CD4-positive, alpha-beta T cell treated with Interleukin-2 at 100 ng/mL for 4 hours (primary cell): ENCODE measurements at places on chromosomes 7 and 10.

DNA sequence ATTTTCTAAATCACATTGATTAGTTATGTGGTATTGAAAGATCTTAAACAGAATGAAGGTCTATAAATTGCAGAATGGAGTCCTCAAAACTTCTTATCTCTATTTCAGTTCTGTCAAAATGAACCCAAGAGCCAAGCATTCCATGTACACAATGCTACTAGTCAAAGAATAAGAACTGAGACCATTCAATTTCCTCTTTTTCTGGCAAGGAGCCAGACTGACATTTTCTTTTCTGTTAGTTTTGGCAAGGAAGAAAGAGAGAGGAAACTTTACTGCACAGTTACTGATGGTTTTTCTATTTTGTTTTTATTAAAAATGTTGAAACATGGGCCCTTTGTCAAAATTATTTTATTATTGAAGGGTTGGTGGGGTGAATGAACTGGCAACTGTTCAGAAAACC lies 181.8 kb upstream of the FERD3L start:
- no peak for DNase-seq

DNA sequence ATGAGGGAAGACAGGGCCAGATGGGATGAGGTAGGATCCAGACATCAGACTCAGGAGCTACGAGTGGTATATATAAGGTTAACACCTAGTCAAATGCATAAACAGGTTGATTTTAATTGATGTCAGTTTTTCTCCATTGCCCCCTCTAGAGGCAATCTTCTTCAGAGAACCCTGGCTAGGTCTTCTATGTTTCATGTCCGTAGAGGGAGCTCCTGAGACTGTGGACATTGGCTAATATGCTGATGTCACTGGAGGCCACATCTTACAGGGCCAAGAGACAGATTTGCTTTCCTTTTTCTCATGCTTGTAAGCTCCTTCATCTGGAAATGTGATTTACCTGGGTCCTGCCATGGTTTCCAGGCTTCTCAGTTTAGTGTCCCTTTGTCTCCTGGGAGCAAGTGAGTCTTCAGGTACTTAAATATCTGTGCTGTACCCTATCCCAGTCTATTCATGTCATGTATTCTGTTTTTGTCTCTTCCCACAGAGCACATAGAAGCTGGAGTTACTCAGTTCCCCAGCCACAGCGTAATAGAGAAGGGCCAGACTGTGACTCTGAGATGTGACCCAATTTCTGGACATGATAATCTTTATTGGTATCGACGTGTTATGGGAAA lies 161.6 kb upstream of the PRSS1 start:
- DNase-seq, result peak; percentile 45

- no peak for DNase-seq
These were observed 1.6 kb downstream of the C1GALT1 start for GRCh38 chr7:7183838-7184463.

- no peak for DNase-seq
These were observed 187.8 kb downstream of the MAD1L1 start for GRCh38 chr7:2044883-2045471.

DNA sequence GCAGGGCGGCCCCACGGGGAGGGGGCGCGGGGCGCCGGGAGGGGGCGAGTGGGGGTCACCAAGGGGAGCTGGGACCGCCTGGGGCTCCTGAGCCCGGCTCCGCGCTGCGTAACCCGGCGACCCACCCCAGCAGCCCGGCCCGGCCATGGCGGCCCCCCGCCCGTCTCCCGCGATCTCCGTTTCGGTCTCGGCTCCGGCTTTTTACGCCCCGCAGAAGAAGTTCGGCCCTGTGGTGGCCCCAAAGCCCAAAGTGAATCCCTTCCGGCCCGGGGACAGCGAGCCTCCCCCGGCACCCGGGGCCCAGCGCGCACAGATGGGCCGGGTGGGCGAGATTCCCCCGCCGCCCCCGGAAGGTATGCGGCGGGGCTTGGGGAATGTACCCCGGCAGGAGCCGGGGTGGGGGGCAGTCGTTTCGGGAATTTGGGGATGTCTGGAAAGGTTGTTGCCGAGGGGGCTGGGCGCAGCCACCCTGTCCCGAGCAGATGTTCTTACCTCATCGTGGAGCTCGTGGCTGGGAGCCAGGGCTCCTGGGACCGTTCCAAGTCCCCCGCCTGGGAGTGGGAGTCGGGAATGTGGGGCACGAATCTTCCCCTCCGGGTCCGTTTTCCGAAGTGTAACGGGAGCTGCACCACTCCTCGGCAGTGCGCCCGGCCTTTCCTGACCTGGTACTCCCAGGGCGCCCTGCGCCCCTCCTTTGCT lies 431 bp downstream of the ZYX start:
- no peak for DNase-seq

DNA sequence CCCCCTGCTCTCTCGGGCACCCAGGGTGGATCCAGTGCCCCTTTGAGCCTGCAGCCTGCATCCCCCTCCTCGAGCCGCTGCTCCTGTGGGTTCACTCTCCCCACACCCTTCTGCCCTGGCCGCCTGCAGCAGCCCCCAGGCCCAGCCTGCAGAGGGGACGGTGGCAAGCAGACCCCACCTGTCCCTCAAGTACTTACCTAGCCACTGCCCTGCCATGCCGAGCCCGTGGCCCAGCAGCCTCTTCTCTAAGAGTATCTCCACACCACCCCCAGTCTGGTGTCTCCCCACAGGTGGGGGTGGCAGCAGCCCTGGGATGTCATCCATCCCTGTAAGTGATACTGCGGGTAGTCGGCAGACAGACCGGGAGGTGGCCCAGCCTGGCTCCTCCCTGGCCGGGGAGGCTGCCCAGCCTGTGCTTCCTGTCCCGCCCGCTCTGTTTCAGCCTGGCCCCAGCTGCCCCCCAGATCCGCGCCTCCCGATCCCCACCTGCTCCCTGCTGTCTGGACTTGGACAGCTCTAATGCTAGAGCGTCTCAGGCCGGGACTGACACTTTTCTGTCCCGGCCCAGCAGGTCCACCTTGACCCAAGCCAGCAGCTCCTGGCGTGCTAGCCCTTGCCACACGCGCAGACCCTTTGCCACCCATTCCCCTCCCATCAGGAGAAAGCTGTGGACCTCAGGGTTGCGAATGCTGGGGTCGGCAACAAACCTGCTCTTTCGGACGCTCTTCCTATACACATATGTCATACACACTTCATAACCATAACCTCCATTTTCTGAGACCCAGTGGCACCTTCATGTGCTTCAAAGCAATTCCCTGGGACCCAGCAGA lies 25.0 kb downstream of the YKT6 start:
- no peak for DNase-seq

- no peak for DNase-seq
These were observed 37.6 kb downstream of the JAKMIP3 start for GRCh38 chr10:132103116-132103910.

DNA sequence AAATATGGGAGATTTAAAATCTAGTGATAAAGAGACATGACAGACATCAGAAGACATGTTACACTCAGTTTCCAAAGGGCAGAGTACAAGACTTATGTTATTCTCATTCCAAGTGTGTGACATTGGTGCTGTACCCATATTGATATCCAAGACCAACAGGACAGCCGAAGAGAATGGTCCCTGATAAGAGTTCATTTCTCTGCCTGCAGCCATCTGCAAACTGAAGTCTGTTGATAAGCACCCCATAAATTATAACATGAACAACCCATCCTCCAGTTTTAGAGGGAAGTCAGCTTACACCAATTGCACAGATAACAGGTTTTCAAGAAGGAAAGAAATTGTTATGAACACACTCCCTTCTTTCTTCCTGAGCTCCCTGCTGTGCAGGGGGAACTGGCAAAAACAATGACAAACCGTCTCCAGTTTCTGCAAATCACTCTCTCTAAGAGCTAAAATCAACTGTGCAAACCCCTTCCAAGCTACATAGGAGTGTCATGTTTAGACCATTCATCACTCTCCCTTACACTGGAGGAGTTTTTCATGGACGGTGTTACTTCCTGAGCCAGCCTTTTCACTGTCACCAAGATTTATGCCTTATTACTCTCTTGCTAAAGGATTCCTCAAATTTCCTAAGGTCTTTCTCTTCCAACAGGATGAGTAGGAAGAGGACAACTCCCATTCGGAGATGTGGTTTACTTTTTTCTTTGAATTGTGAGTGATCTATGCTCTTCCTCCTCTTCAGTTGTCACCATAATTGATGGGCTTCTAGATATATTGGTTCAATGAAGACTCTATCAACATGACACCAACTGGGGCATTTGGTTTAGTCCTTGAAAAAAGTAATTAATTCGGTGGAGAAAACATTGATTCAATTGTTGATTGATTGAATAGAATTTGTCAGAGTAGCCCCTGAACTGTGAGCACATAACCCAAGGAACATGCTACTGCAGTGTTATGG lies 80.3 kb upstream of the FAM171A1 start:
- DNase-seq, result no peak

DNA sequence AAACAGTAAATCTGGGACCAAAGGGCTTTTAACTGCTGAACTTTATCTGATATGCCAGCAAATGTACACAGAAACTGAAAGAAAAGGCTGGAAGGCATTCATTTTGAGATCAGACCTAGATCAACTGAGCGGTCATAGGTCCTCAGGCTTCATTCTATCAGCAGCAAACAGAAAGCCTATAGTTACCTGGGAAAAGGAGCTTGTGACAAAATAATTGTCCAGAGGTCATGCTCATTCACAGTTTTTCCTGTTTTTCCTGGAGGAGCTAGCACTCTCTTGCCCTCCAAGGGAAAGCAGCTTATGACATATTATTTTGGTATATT lies 320.2 kb downstream of the AHR start:
- no peak for DNase-seq

DNA sequence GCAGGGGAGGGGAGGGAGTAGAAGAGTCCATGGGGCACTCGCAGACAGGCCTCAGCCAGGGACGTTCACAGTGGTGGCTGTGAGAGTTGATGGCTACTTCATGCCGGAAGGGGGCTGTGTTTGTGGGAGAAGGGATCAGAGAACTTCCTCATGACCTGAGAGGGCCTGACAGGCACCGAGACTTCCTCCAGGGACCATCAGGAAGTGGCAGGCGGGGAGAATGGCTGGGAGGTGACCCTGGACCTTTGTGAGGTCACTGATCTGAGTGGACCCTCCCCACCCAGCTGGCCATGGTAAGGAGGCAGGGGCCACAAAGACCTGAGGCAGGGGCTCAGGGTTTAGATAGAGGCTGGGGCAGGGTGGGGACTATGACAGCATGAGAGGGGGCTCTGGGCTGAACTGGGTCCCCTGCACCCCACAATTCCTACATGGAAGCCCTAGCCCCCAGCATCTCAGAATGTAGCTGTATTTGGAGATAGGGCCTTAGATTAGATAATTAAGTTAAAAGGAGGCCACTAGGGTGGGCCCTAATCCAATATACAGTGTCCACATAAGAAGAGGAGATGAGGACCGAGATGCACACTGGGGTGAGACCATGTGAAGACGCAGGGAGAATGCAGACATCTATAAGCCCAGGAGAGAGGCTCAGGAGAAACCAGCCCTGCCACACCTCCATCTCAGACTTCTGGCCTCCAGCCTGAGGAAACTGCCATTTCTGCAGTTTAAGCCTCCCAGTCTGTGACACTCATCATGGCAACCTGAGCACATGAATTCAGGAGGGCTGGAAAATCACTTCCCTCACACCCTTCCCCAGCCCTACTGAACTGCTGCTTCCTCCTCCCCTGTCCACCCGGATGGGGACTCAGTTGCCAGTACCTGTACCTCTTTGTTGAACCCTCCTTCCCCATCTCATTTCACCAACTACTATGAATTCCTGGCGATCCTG lies 273.9 kb upstream of the ZNF32 start:
- no peak for DNase-seq

DNA sequence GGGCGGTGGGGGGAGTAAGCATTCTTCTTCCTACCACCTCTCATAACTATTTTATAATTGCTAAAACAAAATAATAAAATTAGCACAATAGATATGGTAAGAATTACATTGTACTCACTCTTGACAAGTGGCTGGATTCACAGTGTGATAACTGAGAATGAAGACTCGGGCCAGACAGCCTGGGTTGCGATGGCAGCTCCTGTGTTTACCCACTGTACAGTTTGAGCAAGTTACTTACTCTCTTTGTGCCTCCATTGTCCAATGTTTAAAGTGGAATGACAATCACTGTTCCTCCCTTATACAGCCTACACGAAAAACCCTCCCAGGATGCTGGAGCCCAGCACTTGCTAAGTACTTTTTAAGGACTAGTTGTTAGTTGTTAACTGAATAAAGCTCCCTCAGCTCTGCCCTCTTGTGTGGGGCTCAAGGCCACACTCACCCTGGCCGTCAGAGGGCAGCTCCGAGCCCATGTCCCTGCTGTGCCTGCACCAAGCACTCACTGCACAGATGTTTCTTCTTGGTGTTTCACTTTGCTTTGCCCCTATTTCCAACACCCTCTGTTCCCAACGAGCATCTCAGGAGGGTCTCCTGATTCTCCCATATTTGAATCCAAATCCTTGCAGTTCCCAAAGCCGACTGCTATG lies 56.4 kb upstream of the NPS start:
- DNase-seq, result no peak

GRCh38 chr10:23016636-23017035 lies 78.7 kb upstream of the MSRB2 start:
- DNase-seq, result no peak

GRCh38 chr10:106873770-106874603 lies 290.5 kb downstream of the SORCS1 start:
- DNase-seq, result no peak

GRCh38 chr7:106120500-106120899 lies 8.4 kb upstream of the SYPL1 start:
- DNase-seq, result no peak

DNA sequence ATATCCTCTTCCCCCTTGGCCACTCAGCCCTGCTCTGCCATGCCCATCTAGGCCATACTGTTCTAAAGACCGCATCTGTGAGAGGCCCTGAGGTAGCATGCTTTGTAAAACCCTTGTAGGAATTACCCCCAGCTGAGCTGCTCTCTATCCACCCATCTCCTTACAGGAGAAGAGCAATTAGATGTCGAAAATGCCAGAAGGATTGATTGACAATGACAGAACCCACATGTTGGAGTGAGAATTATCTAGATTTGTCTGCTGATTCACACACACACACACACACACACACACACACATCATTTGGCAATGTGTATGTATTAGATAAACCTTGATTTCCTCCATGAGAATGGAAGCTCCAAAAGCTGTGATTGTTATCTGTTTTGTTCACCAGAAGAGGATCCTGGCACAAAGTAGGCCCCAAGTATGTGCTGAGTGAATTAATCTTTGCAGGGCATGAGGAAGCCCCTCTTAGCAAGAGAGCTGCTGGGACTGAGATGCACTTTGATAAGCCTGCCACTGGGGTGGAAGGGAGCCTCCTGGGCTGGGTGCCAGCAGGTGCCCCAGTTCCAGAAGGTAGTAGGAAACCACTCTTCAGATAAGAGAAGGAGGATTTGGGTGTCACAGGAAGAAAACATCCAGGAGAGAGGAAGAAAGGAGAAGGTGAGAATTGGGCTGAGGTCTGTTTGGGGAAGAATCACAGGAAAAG lies 187.5 kb upstream of the ADO start:
- DNase-seq, result no peak

DNA sequence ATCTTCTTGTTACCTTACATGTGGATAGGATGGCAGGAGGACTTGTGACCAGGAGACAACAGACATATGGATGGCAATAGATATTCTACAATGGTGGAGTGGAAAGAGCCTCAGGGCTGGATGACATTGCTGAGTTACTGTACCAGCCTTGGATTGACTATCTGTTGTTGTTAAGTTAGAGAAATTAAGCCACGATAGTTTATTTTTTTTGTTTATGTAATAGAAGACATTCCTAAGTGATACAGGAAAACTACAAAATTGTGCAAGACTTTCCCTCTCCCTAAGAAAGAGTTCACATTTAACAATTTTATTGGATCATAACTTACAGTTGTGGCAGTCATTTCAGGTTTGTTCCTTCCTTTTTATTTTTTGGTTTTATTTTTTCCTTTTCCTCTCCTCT lies 230.7 kb upstream of the CACNA2D1 start:
- no peak for DNase-seq
